Stimulated activated CD4-positive, alpha-beta T cell treated with anti-CD3 and anti-CD28 coated beads, Interleukin-15, amount 100 ng/mL, for 1 hour (primary cell): ENCODE measurements at places on chromosomes 16 and 17.

DNA sequence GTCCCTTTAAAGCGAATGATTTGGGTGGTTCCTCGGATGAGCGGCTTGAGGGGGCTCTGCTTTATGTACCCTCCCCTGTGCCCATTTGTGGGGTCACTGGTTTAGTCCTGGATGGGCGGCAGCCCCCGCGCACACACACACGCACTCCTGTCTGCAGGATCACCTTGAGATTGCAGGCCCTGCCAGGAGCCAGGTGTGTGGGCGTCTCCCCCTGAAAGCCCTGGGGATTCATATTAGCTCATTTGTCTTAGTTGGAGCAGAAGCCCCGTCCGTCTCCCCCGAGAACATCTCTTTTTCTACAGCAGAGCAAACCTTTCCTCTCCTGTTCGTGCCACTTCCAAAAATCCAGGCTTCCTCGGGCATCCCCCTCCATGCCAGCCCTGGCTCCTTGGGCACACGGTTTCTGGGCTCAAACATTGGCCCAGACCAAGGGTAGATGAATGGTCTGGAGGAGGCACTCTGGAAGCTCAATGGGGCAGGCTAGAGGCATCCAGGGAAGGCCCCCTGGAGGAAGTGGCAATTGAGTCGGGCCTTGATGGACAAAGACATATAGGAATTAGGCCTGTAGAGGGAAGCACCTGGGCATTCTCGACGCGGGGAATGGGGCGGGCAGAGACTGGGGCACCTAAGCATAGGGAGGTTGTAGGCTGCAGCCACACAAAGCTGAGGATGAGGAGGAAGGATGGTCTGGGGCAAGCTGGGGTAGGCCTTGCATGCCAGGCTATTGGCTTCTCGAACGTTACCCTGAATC lies 218.5 kb upstream of the GSE1 start:
- no peak for DNase-seq

- DNase-seq, result no peak
Observed at GRCh38 chr16:70768203-70768580, 32.8 kb downstream of the VAC14 start.

DNA sequence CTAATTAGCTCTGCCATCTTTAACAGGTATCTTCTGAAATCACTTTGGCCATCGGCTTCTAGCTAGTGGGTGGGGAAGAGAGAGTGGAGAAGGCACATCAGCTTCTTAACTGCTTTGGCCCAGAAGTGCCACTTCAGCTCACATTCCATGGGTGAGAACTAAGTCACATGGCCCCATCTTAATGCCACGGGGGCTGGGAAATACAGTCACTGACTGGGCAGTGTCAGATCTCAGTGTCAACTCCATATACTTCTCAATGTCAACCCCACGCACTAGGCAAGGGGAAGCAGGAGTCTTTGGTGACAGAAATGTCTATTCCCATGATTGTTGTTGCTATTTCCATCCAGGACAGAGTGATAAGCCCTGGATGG lies 29.4 kb downstream of the CCR7 start:
- DNase-seq, result no peak

- no peak for DNase-seq
Observed at GRCh38 chr17:37672548-37673078, 29.4 kb upstream of the DDX52 start.

DNA sequence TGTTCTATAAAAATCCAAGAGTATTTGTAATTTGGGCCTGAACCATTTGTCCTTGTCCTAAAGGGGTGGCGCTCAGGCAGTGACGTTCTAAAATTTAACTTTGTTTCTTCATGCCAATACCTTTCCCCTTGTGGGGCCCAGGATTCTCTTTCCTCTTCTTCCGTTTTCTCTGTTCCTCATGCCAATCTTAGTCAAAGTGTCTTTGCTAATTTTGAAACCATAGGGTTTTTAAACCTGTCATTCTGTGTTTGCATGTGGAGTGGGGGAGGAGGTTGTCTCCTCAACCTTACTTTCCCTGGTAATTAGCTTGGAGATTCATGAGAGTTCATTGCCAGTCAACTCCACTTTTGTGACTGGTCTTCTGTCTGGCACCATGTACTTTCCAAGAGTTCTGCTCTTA lies 337.1 kb downstream of the MAF start:
- DNase-seq, result no peak

GRCh38 chr16:27289669-27290068 lies 21.1 kb upstream of the NSMCE1 start:
- no peak for DNase-seq
